ENCODE measurements at places on chromosomes 4 and X. TPM values are rescaled to one million over a fixed set of nuclear protein-coding genes. Genes with fewer than 3 reads are reported as not detected.
A peak's percentile ranks its signal among the peaks of the same experiment; 100 is the strongest.

GRCh38 chr4:174973336-174973735 lies 55.2 kb downstream of the ADAM29 start:
- no peak for DNase-seq

DNA sequence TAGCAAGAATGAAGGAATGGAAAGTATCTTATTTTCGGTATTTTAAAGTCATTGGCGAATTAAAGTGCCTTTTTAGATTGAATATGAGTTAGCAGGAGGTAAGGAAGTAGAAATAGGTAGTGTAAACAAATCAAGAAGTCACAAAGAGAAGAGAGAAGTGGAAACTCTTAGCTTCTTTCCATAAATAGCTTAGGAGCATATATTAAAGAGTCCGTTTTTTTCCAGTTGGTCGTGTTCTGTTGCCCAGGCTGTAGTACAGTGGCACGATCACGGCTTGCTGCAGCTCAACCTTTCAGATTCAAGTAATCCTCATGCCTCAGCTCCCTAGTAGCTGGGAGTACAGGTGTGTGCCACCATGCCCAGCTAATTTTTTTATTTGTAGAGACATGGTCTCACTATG lies 56.4 kb downstream of the UBE2K start:
- no peak for DNase-seq

- DNase-seq, result no peak
Observed at GRCh38 chr4:173834151-173834550, 304.1 kb upstream of the HAND2 start.

DNA sequence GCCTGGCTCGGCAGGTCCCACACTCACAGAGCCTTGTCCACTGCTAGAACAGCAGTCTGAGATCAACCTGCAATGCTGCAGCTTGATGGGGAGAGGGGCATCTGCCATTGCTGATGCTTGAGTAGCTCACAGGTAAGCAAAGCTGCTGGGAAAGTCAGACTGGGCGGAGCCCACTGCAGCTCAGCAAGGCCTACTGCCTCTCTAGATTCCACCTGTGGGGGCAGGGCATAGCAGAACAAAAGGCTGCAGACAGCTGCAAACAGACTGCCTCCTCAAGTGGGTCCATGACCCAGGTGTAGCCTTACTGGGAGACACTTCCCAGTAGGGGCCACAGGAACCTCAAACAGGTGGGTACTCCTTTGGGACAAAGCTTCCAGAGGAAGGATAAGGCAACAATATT lies 110.6 kb upstream of the ADAMTS3 start:
- DNase-seq, result no peak

- no peak for DNase-seq
Observed at GRCh38 chrX:150365990-150366911, 3.1 kb downstream of the MAMLD1 start.

DNA sequence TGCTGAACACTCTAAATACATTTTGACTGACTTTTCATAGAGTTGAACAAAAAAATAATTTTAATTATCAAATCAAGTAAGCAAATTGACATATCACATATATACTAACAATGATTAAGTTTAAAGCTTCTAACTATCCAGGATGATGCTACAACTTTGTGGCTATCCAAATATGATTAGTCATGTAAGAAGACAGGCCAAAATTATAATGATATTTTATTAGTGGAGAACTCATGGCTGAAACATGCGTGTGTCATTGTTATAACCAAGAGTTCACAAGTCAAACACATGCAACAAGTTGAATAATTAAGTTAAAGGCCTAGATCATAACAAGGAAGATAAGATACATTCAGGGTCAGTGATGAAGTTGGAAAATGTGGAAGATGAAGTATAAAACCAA lies 346.8 kb downstream of the FSTL5 start:
- no peak for DNase-seq

DNA sequence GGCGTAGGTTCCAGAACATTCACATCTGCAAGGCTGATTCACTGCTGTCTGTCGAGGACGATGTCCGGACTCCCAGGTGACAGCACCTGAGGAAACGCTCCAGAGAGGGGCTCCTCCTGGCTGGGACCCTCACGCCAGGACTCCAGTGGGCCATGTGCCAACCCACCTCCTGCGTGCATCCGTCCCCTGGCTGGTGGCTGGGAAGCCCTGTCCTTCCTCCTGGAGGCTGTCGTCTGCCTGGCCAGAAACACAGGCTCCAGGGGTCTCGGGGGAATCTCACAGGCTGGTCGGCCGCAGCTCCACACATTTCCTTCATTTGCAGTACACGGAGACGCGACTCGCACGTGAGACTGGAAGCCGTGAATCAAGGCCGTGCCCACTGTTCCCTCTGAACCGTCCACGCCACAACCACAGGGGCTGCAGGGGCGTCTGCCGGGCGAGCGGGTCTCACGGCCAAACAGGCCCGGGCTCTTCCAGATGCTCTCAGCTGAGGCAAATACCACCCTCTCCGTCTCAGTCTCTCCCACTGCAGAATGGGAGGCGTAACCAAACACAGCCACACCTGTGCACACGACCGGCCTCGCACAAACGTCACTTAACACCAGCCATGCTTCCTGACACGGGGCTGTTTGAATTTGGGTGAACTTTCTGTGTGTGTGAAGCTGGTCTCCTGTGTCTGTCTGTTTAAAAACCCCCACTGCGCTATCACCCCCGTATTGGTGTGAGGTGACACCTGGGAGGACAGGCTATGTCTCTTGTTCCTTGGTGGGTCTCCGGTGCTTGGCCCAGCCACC lies 38.7 kb upstream of the MXD4 start:
- DNase-seq, result peak; percentile 29

- DNase-seq, result peak; percentile 100
Observed at GRCh38 chr4:113762186-113763028, 869 bp upstream of the CAMK2D start.

DNA sequence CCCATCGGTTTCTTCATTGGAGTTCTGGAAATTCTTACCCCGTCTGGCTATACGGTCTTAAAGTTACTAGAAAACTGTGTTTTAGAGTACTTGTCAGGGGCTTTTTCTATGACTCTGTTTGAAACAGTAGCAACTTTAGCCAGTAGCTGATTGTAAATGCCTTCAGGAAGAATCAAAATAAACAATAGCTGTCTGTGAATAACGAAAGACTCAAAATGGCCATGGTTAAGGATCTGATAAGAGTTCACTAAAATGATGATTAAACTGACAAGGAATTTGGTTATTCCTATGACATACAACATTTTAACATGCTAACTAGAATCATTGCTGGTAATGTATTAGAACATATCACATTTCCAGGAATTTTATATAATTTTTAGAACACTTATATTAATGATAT lies 191.0 kb downstream of the EVC2 start:
- DNase-seq, result no peak

GRCh38 chr4:3233391-3234071 lies 15.4 kb upstream of the MSANTD1 start:
- no peak for DNase-seq

DNA sequence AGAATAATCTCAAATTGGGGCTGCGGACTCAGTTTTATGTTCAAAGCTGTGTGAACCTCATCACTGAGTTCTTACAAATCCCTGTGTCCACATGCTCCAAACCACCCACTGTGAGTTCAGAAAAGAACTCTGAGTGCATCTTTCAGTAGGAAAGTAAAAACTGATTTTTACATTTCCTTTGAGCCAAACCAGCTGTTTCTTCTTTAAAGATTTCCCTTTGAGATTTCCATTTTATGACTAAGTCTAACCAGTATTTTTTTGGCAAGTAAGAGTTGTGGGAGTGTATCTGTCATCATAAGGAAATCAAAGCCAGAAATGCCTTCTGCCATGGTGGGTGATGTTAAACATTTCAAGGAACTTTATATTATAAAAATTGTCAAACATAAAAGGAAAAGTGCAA lies 100.0 kb downstream of the TET2 start:
- DNase-seq, result no peak

DNA sequence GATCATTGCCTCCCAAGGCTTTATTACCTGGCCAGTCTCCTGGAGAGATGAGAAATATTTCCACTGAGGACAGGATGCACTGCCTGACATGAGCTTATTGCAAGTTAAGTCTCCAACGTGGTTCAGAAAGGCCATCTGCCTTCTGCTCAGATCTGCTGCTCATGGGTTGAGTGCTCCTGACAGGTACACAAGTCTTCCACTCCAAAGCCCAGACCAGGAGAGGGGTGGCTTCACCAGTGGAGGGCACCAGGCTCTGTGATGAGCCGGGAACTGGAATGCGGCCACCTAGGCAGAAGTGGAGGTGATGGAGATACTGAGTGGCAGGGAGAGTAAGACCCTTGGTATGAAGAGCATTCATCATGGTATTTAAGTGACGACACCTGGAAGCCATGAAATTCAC lies 79.5 kb upstream of the IRF2 start:
- DNase-seq, result no peak

- DNase-seq, result peak; percentile 42
Observed at GRCh38 chrX:48720577-48721250, 24.2 kb downstream of the SUV39H1 start.

DNA sequence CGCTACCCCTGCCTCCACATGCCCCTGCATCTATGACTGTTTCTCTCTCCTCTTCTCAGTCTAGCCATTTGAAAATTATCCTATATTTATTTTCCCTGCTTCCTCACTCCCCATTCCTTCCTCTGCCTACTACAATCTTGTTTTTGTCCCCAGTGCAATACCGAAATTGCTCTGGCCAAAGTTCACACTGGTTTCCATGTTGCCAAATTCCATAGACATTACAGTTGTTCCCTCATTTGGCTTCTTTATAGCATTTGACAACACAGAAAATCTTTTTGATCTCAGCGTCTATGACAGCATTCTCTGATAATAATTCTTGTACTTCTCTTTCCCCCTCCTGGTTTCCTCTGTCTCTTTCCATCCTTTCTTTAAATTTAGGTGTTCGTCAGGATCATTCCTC lies 99.4 kb downstream of the GPR82 start:
- DNase-seq, result no peak

DNA sequence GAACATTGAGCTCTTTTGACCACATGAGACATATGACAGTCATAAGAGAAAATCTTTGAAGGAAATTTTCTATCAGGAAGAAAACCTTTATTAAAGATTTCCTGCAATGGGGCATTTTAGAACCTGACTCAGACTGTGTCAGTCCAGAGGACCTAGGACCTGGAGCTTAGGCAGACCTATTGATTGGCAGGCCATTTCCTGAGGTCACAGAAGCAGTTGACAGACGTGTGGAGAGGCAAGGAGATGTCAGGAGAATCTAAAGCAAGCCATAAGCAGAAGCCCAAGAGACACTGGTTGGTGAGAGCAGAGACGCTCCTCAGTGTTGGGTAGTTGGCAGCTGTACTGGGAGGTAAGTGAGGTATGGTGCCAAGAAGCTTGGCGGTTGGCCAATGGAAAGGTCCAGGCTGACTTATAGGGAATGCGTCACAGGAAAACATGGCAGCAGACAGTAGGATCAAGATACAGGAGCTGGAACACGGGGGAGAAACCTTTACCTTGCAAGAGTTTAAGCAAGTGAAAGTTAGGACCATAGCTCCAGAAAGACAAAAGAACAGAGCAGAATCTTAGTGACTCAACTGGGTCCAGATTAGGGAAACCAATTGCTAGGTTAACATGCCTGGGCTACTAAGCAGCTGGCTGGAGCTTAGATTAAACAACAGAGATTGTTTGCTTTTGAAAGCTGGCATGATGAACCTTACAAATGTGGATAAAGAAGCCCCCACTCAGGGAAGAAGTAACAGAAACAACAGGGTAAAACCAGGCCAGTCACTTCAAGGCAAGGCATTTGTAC lies 18.6 kb downstream of the PALLD start:
- no peak for DNase-seq

GRCh38 chr4:62717154-62717553 lies 1517.0 kb downstream of the ADGRL3 start:
- DNase-seq, result no peak

DNA sequence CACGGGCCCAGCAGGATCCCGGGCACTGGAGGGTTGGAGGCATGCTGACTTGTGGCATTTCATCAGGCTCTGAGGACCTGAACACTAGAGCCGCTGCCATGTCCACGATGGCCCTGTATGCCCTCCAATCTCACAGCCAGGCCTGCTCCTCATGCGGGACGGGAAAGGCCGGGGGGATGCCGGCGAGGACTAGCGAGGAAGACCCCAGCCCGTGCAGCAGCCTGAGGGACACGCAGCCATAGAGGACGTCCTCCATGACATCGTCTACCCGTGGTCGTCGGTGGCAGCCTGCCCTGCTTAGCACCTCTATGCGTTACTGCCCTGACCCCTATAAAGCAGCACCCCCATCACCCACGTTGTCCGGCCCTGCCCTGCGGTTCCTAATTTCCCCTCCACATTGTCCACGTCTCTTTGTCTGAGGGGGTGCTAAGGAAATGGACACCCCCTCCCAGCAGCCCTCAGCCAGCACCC lies 32.6 kb downstream of the HMX1 start:
- DNase-seq, result no peak

- no peak for DNase-seq
Observed at GRCh38 chr4:142065086-142065647, 428.8 kb downstream of the IL15 start.

DNA sequence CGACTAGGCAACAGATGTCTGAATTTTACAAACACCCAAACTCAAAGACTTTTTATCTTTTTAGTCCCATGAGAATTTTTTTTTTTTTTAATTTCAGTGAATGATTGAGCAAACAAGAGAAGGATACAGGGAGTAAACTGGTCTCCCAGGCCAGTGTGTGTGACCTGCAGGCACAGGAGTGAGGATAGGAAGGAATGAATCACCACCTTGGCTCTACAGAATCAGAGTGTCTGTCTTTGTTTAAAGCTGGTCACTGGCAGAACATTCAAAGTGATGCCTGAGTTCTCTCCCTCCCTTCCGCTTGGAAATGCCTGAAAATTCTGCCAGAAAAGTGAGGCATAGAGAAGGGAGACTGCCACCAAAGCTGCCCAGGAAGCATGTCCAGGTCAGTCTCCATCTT lies 69.5 kb downstream of the PARM1 start:
- DNase-seq, result no peak

- DNase-seq, result no peak
Observed at GRCh38 chr4:11149612-11150259, 279.0 kb downstream of the HS3ST1 start.

DNA sequence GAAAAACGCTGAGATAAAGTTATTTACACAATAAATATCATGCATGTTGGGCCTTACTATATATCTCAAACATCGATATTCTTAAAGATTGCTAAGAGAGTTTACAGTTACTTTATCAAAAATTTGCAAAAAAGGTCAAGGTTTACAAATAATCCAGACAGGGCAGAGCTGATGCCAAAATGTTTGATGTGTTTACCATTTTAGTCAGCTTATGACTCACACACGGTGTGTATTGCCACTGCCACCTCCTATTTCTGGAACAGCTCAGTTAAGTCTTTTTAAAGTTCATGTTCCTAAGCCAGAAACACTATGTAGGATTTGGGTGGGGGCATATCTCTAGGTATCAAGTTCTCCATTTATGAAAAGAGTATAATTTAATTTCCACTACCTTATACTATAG lies 580.6 kb downstream of the INPP4B start:
- DNase-seq, result no peak

FRG2 gene
- not detected for total RNA-seq

UGT2A1 gene
- total RNA-seq, result not detected

ARHGEF38 gene
- not detected for total RNA-seq

TLR3 gene
- 1.5 TPM for total RNA-seq

NSG1 gene
- total RNA-seq, result 3.4 TPM

PAGE1 gene
- total RNA-seq, result not detected

PRDM8 gene
- total RNA-seq, result 21.7 TPM

CDX4 gene
- total RNA-seq, result not detected

CXXC4 gene
- not detected for total RNA-seq

Data from activated CD8-positive, alpha-beta memory T cell treated with anti-CD3 and anti-CD28 coated beads, Interleukin-2, amount 10 ng/mL, durations not matched to agents 7 days and 5 days (primary cell).